ENCODE measurements at places on chromosomes 2 and 18. TPM values are rescaled to one million over a fixed set of nuclear protein-coding genes. Genes with fewer than 3 reads are reported as not detected.

DNA sequence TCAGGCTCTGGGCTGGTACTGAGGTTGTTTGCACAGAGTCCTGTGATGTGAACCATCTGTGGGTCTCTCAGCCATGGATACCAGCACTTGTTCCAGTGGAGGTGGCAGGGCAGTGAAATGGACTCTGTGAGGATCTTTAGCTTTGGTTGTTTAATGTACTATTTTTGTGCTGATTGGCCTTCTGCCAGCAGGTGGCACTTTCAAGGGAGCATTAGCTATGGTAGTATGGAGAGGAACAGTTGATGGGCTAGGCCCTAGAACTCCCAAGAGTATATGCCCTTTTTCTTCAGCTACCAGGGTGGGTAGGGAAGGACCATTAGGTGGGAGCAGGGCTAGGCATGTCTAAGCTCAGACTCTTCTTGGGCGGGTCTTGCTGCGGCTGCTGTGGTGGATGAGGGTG, 257.0 kb upstream of the GYPC start:
- H3K4me1 ChIP-seq = no peaks in the 10 kb centered on the region
- H3K27ac ChIP-seq = no peak overlapping the region
- H3K36me3 ChIP-seq = no peaks in the 10 kb centered on the region
- DNase-seq = no peak
- no peaks in the 10 kb centered on the region for H3K27me3 ChIP-seq

- peak; percentile 51 for DNase-seq
- no peak overlapping the region for H3K27ac ChIP-seq
- no peaks in the 10 kb centered on the region for H3K36me3 ChIP-seq
- H3K27me3 ChIP-seq = no peaks in the 10 kb centered on the region
- no peak overlapping the region for H3K4me3 ChIP-seq
Measured at GRCh38 chr2:28055325-28055970, 164.9 kb downstream of the BABAM2 start.

DNA sequence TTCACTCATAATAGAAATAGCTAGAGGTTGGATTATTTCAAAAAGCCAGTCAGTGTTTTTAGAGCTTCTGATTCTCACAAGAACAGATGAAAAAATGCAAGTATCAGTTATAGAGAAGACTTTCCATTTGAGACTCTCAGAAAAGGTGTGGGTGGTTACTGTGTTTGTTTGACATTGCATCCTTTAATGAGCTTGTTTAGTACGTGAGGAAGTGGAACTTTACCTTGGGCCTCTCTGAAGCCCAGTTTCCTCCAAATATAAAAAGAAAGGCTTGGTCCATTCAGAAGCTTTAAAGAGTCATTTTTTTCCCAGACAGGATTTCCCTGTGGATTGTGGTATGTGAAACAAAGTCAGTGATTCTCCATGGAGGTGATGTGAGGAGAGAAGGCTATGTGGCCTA, 89.9 kb upstream of the RANBP2 start:
- DNase-seq = no peak
- H3K4me3 ChIP-seq = no peak overlapping the region
- H3K27me3 ChIP-seq = no peaks in the 10 kb centered on the region
- peaks cover 5% of the 10 kb centered on the region for H3K4me1 ChIP-seq

DNA sequence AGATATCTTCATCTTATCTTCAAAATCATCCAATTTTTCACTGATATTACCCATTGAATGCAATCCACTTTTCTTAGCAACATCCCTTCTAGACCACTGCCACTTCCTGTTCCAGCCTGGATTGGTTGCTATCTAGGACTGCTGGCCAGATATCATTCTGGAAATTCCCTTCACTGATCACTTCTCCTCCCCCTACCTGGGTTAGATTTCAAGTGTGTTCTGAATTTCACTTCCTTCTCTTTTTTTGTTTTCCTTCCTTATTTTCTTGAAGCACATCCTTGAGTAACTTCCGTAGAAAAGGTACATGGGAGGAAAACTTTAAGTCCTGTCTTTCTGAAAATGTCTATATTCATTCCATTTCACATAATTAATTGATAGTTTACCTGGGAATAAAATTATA, 82.0 kb upstream of the IL1R2 start:
- no peaks in the 10 kb centered on the region for H3K27me3 ChIP-seq
- H3K27ac ChIP-seq = no peak overlapping the region
- H3K4me1 ChIP-seq = no peaks in the 10 kb centered on the region
- no peaks in the 10 kb centered on the region for H3K36me3 ChIP-seq
- DNase-seq = no peak

GRCh38 chr2:217774232-217774631, 228.6 kb downstream of the TNS1 start:
- no peak overlapping the region for H3K4me3 ChIP-seq
- peaks cover 8% of the 10 kb centered on the region for H3K36me3 ChIP-seq
- no peaks in the 10 kb centered on the region for H3K4me1 ChIP-seq
- H3K27me3 ChIP-seq = no peaks in the 10 kb centered on the region

DNA sequence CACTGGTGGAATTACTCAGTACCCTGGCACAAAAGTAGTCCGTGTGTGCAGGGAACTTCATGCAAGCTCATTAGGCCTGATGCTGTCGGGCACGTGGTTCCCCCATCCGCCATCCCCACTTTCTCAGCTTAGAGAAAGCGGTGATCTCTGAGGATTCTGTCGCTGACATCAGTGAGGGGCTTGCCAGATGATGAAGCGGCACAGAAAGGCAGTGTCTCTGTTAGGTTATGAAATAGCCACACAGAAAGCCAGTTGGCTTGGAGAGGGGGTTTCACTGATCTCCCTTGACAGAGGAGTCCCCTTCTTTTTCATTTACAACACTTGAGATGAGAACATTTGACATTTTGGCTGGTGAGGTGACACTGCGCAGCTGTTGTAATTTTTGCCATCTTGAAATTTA, 179.7 kb downstream of the FAM210A start:
- H3K4me3 ChIP-seq = no peak overlapping the region
- H3K36me3 ChIP-seq = no peaks in the 10 kb centered on the region
- no peak for DNase-seq
- no peaks in the 10 kb centered on the region for H3K4me1 ChIP-seq

Gene MAP2
- 7.6 TPM for total RNA-seq
